NCI-H2029 (cell line): ENCODE measurements at places on chromosomes 2 and 18.

DNA sequence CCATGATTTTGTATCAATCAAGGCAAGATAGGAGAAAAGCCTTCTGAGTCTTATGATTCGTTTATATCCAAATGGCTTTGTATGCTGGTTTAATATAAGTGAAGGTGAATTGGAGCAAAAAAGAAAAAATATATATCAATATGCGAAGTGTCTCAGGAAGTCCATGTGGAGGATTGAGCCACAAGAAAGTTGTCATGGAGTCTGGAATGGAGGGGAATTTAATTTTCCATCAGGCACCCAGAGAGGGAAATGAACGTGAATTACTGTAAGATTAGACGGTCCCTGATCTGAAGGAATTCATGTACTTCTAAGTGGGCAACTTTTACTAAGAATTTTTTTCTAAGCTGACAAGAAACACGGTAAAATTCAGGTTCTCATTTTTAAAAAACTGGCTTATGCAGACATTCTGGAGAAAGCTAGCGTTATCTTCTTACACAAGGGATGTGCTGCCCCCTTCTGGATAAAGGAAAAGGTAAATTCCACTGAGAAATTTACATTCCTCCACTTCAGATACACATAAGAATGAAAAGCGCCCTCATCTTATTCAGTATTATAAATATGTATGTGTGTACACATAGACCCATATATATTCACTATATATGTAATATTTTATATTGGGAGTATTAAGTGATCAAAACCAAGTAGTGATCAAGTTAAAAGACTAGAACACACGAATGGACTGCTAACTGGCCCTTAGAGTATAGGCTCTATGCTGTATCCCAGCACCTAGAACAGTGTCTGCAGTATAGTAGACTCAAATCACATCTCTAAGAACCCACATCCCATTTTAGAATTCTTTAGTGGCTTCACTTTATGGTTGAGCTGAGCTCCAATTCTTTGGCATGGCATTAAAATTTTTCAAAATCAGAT lies 289.0 kb upstream of the TFPI start:
- peak; percentile 20 for DNase-seq

DNA sequence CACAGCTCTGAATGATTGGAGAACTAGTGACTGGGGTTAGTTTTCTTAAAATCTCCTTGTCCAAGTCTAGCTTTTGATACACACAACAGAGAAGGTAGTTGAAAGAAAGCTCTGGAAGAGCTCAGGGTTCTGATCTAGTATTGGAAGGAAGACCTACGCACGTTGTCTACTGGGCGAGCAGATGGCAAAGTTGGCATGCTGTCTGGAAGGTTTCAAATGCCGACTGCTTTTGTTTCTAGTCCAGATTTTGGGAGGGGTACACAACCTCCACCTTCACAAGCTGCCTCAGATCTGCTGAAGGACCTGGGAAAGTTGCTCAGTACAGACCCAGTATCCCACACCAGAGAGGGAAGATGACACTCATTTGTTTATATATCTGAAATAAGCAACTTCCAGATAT lies 507.3 kb downstream of the RNF144A start:
- no peak for DNase-seq

DNA sequence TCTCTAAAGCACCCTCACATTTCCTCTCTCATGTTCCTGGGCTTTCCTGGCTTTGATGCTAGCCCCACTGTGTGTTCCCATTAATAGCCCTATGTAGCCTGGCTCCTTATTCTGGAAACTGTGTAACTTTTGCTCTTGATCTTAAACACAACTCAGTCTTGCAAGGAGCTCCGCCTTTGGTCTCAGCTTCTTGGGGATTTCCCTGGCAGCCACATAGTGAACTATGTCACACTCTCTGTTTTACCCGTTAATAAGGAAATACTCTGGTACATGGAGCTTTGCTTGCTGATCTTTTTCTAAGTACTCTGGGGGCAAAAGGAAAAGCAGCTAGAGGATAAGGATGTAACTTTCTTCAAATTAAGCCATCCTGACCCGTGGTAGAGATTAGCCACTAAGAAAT lies 259.3 kb downstream of the NEDD4L start:
- DNase-seq, result no peak

- DNase-seq, result no peak
Measured at GRCh38 chr2:177188482-177189469, 23.8 kb upstream of the HNRNPA3 start.

DNA sequence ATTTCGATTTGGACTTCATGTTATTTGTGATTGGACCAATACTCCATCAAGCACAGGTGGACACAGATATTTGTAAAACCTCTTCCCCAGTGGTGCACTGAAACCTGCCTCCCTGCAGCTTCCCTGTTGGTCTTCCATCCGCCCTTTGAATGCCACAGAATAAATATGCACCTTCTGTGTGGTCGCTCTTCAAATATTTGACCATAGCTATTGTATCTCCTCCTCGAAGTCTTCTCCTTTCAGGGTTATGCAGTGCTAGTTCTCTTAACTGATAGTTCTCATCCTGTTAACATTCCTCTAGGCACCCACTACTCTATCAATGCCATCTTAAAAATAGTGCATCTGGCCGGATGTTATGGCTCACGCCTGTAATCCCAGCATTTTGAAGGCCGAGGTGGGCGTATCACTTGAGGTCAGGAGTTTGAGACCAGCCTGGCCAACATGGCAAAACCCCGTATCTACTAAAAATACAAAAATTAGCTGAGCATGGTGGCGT lies 12.5 kb downstream of the SPATS2L start:
- no peak for DNase-seq

- no peak for DNase-seq
Measured at GRCh38 chr2:62032096-62032495, 126.6 kb downstream of the COMMD1 start.

DNA sequence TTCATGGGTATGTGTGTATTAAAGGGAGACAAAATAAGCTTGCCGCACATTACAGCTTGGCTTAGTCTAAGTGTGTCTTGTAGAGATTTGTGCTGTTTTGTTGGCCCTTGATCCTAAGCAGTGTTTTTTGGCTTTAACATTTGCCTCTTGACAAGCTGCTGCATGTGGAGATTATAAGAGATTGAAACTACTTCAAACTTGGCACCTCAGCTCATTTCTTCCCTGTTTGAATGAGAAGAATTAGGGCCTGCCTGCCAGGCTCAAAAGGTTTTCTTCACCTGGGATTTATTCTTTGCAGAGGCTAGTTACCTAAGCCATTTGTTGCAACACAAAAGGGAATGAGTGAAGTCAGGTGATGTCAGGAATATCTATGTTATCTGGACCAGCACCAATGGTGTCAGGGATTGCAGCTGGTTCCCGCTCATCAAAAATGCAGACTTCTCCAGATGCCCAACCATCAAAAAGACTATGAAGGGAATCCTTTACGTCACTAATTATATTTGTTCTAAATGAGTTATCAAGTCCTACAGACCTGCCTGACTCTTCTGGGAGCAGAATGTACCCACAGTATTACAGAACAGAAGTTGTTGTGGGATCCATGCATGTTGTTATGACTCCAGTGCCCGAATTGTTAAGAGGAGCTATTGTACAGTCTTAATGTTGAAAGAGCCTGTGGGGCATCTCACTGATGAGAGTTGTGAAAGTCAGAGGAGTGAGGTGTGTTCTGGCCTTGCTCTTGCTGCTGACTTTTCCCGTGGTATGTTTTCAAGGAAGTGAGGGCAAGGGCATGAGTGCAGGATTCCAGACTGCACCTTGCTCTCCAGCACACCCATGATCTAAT lies 31.0 kb downstream of the ABCA12 start:
- no peak for DNase-seq
